ENCODE measurements at places on chromosomes 4 and X.

- no peak for DNase-seq
These were observed 1534.0 kb downstream of the PCDH7 start for GRCh38 chr4:32254216-32254615.

GRCh38 chrX:56788229-56788628 is 59.2 kb downstream of the NBDY start:
- DNase-seq = no peak

DNA sequence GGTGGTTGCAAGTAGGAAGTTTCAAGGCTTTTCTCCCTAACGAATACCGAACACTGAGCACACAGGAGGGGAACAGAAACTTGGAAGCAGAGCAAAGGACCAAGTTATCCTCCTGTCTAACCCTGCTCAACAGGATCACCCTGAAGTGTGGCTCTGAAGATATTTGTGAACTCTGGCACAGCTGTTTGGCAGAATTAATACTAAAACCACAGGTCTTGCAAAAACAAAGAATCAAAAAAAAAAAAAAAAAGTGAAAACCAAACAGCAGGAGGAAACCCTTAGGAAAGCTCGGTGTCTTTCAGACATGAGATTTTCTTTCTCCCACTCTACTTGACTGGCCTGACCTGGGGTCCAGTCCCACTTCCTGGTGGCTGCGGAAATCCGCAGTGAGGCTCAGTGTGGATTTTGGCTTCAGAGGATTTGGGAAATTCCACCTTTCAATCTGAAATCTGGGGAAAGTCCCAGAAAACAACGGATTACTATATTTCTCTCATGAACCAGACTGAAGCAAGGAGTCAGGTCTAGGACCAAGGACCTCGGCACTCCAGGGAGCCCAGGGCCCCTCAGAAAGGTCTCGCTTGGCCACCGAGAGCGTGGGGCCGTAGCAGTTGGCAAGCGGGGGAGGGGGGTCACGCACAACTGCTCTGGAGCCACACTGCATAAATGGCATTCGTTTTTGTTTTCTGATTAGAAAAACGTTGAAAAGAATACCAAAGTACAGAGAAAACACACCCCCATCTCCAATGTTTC is 867 bp downstream of the TIFA start:
- DNase-seq = peak; percentile 61

DNA sequence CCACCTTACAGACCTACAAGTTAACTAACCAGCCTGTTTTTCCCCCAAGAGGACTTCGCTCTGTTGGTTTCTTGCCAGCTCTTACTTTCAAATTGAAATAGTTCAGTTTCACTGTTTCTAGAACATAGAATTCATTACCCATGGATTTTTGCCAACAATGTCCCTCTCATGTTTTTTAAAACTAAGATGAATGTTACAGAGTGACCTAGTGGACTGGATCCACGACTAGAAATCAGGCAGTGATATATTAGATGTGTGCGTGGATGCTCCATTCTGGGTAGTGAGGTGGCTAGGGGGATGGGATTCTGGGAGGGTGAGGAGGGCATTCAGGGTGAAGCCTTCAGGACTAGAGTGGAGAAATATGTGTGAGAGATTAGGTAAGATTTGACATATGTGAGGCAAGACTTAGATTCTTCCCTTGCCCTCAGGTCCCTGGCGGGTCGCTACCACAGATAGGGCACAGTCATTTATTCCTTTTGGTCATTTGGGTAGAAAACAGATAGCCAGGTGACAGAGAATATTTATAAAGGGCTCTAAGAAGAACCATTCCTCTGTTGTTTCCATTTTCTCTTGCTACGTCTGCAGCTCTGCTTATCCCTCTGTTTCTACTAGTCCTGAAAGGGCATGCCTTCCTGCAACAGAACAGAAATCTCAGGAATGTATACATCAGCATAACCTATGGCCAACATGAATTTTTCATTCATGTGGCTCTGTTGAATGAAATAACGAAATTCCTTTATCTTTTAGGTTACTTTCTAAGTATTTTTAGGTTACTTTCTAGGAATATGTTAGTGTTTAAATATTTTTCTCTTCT is 15.4 kb upstream of the JADE1 start:
- peak; percentile 26 for DNase-seq

DNA sequence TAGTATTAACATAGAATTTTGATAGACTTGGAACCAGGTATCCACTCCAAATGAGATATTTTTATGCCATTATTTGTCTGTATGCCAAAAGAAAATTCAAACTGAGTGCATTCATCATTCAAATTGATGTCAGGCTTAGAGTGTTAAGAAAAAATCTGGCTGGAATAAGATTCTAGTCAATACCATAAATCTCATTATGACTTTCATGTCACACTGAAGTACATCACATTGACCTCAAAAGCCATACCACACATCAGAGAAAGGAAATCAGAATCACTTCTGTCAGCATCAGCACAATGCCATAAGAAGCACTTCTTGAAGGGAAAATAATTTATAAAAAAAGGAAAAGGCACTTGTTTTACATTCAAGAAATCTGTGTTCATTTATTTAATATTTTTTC is 119.0 kb upstream of the BMP3 start:
- DNase-seq = peak; percentile 20

DNA sequence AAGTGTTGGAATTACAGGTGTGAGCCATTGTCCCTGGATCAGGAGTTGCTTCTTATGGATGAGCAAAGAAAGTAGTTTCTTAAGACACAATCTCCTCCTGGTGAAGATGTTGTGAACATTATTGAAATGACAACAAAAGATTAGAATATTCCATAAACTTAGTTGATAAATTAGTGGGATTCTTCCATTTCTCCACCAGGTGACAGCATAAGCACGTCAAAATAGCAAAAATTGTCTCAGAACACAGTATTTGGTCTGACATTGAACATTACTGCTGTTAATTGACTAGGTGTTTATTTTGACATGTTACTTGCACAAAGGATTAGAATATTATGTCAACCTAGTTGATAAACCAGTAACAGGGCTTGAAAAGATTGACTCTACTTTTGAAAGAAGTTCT is 21.6 kb downstream of the CLDN34 start:
- peak; percentile 7 for DNase-seq

DNA sequence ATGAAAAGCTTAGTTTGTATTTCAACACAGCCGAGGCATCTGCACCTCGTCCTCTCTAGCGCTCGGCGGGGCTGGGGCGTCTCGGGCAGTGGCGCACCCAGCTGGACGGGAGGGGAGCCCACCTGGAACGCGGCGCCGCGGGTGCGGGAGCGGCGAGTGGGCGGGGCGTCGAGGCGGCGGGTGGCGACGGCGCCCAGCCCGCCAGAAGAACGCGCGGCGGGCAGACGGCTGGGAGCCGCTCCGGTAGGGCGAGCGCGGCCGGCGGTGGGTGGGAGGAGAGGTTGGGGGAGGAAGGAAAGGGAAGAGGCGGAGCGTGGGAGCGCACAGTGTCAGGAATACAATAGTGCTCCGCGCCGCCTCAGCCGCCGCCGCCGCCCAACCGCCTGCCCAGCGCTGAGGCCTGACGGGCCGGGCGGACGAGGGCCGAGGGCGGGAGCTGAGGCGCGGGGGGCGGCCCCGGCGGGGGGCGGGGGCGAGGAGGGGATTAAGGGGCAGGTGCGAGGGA is at the start of gene JADE3:
TSS of gene JADE3 (plus strand) at position 324 of the 505 bp plus-strand sequence. CDS start 72,474 bp downstream, outside the sequence.
- peak; percentile 58 for DNase-seq

DNA sequence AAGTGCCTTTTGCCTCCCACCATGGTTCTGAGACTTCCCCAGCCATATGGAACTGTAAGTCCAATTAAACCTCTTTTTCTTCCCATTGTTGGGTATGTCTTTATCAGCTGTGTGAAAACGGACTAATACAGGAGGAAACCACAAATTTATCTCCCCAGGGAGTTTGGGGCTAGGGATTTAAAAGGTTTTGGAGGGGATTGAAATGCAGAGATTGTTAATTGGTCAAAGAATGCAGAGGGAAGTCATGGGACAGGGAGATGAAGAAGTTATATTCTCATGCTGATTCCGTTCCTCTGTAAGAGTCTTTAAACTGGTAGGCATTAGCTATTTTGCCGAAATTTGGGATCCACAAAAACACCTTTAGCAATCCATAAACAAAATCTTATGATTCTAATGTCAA is 57.9 kb downstream of the TKTL2 start:
- DNase-seq = no peak

- DNase-seq = peak; percentile 5
These were observed 116.2 kb downstream of the GATB start for GRCh38 chr4:151644622-151645021.

- DNase-seq = peak; percentile 16
These were observed 60.9 kb downstream of the C4orf46 start for GRCh38 chr4:158610790-158611189.

- DNase-seq = no peak
These were observed 298.3 kb downstream of the IL1RAPL2 start for GRCh38 chrX:104864296-104864695.

DNA sequence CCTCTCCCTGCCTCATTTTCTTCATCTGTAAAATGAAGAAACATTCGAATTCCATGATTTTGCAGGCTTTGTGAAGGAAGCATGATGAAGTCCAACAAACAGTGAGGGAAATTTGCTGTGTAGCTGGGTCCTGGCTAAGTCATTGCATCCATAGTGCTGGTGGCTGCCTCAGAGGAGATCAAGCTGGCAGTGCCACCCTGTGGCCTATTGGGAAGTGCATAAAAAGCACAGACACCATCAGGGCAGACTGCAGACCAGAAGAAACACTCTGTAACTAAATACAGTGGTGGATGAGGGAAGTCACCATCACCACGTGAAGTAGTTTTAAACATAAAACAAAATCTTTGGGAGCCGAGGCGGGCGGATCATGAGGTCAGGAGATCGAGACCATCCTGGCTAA is 40.7 kb upstream of the DDX3X start:
- peak; percentile 30 for DNase-seq

GRCh38 chr4:149972407-149972806 is 105.8 kb upstream of the DCLK2 start:
- no peak for DNase-seq
